ELR (cell line): ENCODE measurements at places on chromosomes 13 and 19.
A peak's percentile ranks its signal among the peaks of the same experiment; 100 is the strongest.

- no peak for DNase-seq
Observed at GRCh38 chr19:38846097-38846496, 3.7 kb downstream of the HNRNPL start.

DNA sequence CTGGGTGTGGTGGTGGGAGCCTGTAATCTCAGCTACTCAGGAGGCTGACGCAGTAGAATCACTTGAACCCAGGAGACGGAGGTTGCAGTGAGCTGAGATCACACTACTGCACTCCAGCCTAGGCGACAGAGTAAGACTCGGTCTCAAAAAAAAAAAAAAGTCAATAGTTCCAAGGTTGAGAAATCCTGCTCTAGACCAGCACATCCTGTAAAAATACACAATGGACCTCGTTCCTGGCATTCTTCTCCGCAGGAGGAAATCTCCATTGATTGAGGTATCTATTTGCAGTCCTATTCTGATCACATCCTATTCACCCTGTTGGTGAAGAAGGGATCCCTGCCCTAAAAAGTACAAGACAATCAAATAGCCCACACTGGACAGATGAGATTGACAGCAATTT lies 15.2 kb downstream of the ZFP14 start:
- DNase-seq, result no peak

GRCh38 chr13:79496188-79496587 lies 15.2 kb downstream of the NDFIP2 start:
- DNase-seq, result no peak

GRCh38 chr19:44744871-44745332 lies 3.6 kb upstream of the BCL3 start:
- no peak for DNase-seq

DNA sequence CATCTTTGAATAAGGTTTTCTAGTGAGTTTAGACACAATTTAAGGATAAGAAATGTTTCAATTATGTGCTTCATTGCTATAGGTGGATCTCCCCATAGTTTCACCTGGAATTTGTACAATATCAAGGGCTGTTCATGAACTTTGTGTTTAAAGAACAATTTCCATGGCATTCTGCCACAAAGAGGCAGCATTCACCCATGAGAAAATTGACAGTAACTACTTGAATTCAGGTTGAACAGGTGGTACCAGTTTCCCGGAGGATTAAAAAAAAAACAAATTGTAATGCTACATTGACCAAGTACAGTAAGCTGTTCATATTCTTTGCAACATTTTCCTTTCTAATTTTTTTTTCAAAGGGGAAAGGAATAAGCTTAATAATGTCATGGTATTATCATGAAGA lies 9.1 kb downstream of the SLITRK5 start:
- DNase-seq, result peak; percentile 34

DNA sequence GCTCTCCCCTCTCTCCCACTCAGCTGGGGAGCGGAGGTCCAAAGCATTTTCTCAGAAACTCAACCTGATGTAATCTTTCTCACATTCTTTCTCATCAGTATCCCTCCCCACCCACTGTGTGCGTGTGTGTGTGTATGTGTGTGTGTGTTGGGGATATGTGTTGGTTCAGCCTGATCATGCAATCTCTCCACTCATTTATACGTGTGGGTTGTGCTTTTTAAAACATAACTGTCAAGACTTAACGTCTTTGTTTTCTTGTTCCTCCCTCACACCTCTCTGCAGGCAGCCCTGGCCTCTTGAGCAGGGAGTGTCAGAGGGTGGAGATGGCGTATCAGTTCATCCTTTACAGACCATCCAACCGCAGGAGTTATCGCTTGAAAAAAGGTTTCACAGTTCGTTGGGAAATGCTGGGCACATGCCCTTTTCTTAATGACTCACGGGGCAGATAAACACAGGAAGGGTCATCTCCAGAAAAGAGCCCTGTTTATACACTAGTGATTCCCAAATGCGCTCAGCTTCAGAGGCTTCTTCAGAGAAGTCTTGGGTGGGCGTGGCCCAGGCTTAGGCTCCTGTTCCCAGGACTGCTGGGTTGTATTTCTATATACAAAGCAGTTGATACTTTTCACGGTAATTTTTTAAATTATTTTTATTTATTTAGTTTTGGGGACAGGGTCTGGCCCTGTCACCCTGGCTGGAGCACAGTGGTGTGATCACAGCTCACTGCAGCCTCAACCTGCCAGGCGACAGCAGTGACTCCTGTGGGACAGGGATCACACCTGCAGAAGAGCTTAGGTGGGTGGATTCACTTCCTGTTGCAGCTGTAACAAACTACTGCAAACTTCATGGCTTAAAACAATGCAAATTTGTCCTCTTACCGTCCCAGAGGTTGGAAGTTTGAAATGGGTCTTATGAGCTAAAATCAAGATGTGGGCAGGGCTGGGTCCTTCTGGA lies 60.3 kb downstream of the CCDC70 start:
- no peak for DNase-seq

DNA sequence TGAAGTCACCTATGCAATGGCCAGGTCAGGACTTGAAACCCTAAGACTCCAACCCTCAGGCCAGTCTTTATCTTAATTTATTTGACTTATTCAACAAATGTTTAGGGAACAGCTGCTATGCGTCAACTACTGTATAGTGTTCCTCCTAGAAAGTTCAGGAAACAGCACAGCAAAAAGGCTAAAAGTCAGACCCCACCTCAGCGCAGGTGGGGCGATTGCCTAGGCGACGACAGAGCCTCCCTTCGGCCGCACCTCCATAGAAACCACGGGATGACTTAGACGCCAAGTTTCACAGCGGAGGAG lies 502 bp downstream of the VRK3 start:
- no peak for DNase-seq

DNA sequence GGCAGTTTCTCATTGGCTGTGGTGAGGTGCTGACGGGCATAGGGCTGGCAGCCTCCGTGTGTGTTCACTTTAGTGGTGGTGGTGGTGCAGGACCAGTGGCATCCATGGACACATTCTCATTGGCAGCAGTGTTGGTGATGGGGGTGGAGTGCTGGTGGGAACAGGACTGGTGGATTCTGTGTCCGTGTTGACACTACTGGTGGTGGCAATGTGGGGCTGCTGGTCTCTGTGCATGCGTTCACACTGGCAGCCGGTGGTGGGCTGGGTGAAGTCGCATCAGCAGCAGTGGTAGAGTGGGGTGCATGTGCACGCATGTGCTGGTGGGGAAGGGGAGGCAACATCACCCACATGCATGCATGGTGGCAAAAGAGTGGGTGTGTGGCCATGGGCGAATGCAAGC lies 1471.4 kb upstream of the PCDH20 start:
- no peak for DNase-seq

- DNase-seq, result peak; percentile 42
Observed at GRCh38 chr13:111216166-111216960, 101.3 kb downstream of the ARHGEF7 start.

DNA sequence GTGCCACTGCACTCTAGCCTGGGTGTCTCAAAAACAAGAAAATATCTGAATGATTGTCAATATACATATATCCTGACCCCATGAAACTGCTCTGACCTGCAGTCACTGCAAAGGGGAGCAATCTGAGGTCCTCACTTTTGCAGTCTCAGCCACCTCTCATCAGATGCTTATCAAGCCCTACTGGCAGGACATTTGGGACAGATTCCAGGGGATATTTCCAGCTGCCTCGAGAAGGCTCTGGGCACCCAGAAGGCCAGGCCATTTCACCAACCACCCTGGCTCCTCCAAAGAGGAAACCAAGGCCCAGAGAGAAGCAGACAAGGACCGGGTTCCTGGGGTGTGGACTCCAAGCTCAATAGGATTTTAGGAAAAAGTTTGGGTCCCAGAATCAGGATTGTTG lies 2.3 kb downstream of the EML2 start:
- no peak for DNase-seq

DNA sequence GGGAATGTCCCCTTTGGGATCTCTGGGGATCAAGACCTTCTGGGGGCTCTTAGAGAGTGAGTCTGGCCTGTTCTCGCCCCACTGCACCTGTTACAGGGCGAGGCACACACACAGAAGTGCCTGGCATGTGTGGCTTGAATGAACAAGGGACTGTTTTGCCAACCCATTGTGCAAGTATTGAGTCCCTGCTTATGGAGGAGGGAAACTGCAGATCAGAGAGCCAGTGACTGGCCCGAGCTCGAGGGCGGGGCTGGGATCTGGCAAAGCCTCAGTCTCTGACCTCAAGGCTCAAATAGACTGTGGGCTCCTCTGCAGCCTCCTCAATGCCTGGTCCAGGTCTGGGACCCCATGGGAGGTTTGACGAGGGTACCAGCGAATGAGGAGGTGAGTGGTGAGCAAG lies 5.5 kb downstream of the RAVER1 start:
- DNase-seq, result no peak

- peak; percentile 30 for DNase-seq
Observed at GRCh38 chr13:75715601-75716523, 79.7 kb downstream of the LMO7 start.

GRCh38 chr13:102869948-102870676 lies 24.3 kb downstream of the ERCC5 start:
- DNase-seq, result peak; percentile 10

- no peak for DNase-seq
Observed at GRCh38 chr13:107376341-107377125, 808.6 kb upstream of the ARGLU1 start.

- peak; percentile 57 for DNase-seq
Observed at GRCh38 chr13:110346661-110347067, 39.6 kb downstream of the COL4A2 start.

GRCh38 chr19:2912306-2912705 lies 11.6 kb downstream of the ZNF57 start:
- no peak for DNase-seq

DNA sequence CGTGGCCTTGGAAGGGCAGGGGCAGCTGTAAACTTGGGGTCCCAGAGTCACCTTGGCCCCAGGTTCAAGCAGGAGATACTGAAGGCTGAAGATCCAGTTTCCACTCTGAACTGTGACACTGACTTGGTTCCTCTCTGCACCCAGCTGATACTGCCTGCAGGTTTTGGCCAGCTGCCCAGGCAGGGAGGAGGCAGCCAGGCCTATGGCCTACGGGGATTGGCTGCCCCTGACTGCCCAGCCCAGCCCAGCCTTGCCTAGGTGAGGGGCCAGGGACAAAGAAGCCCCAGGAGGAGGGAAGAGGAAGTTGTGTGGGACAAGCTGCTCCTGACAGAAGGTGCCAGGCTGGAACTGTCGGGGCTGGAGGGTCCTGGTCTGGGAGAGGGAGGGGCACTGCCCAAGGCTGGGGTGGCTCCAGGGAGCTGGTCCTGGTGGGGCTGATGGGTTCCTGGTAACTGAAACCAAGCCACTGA lies 51.7 kb upstream of the CYP4F8 start:
- DNase-seq, result no peak

- peak; percentile 70 for DNase-seq
Observed at GRCh38 chr13:39603424-39603947, 493 bp upstream of the LHFPL6 start.

DNA sequence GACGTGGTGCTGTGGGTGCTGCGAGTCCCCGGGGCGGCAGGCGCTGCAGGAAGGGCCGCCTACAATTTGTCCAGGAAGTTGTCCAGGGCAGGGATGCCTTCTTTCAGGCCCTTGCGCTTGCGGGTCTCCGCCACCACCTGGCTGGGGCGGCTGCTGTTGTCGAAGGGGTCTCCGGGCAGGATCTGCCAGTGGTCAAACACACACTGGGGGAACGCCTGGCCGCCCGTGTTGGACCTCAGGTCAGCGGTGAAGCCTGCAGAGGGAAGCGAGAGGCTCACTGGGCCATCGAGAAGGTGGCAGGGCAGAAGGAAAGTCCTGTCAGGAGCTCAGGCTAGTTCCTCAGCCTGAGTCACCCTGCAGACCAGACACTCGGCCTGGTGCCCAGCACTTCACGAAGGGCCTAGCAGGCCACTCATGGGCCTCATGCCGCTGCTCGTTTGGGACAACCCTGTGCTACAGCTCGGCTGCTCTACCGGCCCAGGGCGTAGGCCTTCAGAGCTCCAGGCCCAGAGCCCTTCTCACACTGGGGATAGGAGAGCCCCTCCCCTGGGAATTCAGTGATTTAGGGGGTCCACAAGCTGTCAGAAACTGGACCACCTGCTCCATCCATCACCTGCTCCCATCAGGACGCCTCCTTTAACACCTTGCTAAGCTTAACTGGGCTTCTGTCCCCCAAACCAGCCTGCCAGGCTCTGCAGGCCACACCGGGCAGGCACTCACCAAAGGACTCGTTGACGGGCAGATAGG lies 5.8 kb upstream of the DAPK3 start:
- peak; percentile 54 for DNase-seq

- DNase-seq, result peak; percentile 57
Observed at GRCh38 chr19:50722201-50723013, 757 bp upstream of the CLEC11A start.

- DNase-seq, result no peak
Observed at GRCh38 chr19:41495589-41495988, 52.6 kb downstream of the ERICH4 start.

- no peak for DNase-seq
Observed at GRCh38 chr19:1807695-1808394, 4.2 kb downstream of the ATP8B3 start.
